ENCODE measurements at places on chromosomes 5 and 9.

GRCh38 chr9:219670-220365 is 5.2 kb downstream of the DOCK8 start:
- DNase-seq: no peak

GRCh38 chr5:171571663-171572062 is 152.2 kb downstream of the FGF18 start:
- DNase-seq: no peak

- no peak for DNase-seq
Measured at GRCh38 chr5:33524476-33524875, 83.7 kb downstream of the TARS1 start.

- no peak for DNase-seq
Measured at GRCh38 chr9:133603135-133603927, 5.9 kb downstream of the FAM163B start.

DNA sequence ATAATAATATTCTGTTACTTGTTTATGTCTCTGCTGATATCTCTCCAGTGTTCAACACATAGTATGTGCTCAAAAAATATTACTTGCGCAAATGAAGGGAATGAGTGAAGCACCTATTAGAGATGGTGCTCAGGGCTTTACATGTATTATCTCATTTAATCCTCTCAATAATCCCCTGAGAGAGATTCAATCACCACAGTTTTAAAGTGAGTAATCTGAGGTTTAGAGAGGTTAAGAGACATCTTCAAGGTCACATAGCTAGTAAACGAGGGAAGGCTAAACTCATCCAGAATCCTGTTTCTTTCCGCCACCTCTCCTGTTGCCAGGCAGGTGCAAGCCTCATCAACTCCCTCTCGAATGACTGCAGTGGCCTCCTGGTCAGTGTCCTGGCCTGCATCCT is 82.0 kb downstream of the UGCG start:
- no peak for DNase-seq

GRCh38 chr5:51013036-51013435 is 346.6 kb downstream of the PARP8 start:
- no peak for DNase-seq

- DNase-seq: peak; percentile 51
Measured at GRCh38 chr9:131500377-131500776, 2.3 kb upstream of the POMT1 start.

- peak; percentile 54 for DNase-seq
Measured at GRCh38 chr9:71769175-71770161, 1.2 kb upstream of the CEMIP2 start.

- DNase-seq: no peak
Measured at GRCh38 chr5:56705217-56705616, 110.1 kb upstream of the MAP3K1 start.

- DNase-seq: no peak
Measured at GRCh38 chr9:114086009-114086408, 7.9 kb upstream of the AMBP start.

GRCh38 chr9:123493627-123494026 is 137.6 kb downstream of the CRB2 start:
- no peak for DNase-seq

- no peak for DNase-seq
Measured at GRCh38 chr5:146327257-146327870, 11.3 kb upstream of the POU4F3 start.

- no peak for DNase-seq
Measured at GRCh38 chr9:15693701-15694100, 140.9 kb downstream of the CCDC171 start.

- no peak for DNase-seq
Measured at GRCh38 chr5:88195636-88196035, 73.0 kb downstream of the TMEM161B start.

DNA sequence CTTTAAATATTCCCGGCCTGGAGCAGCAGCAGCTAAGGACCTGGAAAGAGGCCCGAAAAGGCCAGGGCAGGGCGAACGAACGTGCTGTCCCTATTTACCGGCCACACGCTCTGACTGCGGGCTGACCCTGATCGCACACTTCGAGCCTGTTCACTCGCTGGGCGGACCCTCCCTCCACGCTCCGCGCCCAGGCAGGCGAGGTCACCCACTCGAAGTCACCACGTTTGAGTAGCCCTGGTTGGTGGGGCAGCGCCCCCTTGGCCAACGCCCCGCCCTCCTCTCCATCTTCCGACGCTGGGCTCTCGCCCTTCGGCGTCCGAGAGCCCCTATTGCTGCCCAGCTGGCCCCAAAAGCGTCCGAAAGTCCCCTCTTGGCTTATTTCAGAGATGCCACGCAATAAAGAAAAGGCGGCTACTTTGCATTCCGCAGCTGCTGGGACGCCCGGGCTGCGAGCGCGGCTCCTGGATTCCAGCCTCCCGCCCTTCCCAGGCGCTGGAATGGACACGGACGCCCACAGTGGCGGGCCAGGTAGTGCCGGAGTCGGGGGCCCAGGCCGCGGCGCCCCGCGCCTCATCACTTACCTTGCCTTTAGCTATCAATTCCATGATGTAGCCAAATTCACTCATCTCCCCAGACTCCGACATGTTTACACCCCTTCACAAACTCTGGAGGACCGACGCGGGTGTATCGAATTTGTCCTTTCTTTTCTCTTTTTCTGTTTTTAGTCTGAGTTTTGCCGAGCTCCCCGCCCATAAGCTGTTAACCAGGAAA is 9.9 kb upstream of the TRIM36 start:
- DNase-seq: no peak

DNA sequence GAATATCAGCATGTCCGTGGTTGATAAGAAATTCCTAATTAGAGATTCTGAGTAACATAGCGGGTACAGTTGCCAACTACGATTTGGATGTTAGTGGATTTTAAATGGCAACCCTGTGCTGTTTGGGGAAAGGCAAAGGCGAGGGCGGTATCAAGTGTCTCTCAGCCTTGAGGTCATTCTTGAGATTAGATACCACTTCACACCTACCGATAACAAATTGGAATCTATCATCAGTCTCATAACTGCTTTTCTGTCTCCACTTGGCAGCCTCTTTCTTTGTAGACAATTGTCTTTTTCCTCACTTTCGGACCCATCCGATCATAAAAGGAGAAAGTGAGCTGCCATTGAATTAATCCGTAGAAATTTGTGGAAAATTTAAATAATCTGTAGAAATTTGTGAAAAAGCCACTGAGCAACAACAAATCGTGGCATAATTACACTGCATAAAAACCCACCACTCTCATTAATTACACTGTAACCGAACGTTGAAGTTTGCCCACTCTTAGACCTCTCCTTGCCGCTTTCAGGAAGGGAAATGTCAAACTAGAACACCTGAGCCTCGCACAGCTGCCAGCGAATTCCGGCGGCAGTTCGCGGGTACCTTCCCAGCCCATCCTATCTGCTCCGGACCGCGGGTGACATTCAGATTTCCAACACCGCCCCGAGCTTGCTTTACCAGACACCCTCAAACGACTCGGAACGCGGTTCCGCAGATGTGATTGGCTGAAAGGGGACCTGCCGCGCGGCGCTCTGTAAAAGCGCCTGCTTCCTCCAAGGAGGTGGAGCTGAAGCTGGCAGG is 849 bp upstream of the RGMB start:
- no peak for DNase-seq

GRCh38 chr9:134163371-134164196 is 780 bp downstream of the RNU6ATAC start:
- DNase-seq: peak; percentile 43

GRCh38 chr5:40962207-40962955 is 53.1 kb downstream of the C7 start:
- no peak for DNase-seq

GRCh38 chr9:85723215-85723614 is 18.5 kb downstream of the AGTPBP1 start:
- peak; percentile 22 for DNase-seq

DNA sequence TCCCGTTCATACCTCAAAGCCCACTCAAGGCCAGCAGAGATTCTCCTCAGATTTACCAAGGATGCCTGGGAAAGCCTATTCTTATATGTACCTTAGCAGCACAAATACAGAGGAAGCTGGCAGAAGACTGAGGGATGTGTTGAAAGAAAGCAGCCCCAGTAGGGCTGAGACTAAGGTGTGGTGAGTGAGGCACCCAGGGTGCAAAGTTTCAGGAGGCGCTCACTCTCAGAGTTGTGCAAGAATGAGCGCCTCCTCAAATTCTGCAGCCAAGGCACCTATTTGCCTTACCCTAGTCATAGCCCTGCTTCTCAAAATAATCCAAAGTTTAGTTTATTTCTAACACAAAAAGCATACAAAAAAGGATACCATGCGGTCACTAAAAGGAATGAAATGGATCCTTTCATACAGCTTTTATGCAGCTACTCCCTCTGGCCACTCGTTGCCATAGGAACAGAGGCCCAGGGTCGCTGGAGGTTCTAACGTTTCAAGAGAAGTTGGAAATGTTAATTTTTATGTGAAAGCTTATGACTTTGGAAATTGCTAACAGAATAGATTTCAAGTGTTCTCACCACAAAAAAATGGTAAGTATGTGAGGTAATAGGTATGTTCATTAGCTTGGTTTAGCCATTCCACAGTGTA is 79.7 kb upstream of the SMIM23 start:
- no peak for DNase-seq

GRCh38 chr9:72132052-72132451 is 17.2 kb upstream of the GDA start:
- DNase-seq: no peak

DNA sequence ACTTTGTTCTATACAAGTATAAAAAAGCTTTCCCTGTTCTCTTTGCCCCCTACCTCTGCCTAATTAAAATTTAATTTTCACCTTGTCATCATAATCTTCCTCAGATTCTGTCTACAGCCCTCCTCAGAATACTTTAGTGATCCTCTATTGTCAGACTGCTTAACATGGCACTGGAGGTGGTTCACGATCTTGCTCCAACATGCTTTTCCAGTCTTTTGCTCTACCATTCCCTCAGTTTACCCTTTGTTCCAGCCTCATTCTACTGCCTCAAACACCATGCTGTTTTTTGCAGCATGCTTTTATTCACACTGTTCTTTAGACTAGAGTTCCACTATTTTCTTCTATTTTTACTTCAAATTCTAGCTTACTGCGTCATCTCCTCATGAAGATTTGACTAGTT is 10.4 kb downstream of the ALDH1A1 start:
- no peak for DNase-seq

DNA sequence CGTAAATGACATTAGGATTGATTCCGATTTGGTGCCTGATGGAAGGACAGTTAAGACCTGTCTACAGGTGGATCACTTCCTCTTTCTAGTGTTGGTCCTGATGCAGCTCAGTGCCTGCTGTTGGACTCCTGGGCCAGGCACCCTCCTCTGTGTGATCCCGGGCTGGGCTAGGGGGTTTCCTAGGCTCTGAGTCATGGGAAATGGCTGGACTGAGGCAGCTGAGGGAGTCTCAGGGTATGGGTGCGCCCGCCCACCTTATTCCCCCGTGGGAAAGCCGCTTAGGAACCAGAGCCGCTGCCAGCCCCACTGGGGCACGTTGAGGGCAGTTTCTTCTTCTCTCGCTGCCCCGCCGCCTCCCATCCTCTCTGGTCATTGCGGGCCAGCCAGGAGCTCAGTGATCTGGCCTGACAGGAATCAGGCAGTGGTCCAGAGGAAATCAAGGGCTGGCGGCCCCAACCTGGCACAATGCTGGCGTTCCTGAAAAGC is 12.9 kb downstream of the TCF7 start:
- DNase-seq: no peak

GRCh38 chr5:56003179-56003578 is 8.4 kb upstream of the IL6ST start:
- DNase-seq: no peak
